ENCODE measurements at places on chromosomes 1 and 21.
A peak's percentile ranks its signal among the peaks of the same experiment; 100 is the strongest.

GRCh38 chr1:28580722-28581530, 11.1 kb upstream of the RAB42 start:
- DNase-seq: no peak

DNA sequence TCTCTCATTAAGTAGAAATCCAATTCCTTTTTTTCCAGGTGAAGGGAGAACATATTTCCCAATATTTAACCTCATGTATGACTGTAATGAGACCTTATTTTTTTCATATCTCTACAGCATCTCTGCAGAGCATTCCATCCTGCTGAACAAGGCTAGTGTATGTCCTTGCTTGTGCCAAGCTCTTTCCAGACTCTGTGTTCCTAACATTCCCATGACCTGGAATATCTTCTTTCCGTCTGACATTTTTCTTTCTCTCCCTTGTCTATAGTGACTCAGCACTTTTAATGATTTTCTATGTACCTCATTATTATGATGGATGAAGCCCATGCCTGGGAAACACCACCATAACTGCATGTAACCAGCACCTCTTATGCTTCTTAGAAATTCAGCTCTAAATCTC, 278.3 kb upstream of the NRIP1 start:
- DNase-seq: no peak

DNA sequence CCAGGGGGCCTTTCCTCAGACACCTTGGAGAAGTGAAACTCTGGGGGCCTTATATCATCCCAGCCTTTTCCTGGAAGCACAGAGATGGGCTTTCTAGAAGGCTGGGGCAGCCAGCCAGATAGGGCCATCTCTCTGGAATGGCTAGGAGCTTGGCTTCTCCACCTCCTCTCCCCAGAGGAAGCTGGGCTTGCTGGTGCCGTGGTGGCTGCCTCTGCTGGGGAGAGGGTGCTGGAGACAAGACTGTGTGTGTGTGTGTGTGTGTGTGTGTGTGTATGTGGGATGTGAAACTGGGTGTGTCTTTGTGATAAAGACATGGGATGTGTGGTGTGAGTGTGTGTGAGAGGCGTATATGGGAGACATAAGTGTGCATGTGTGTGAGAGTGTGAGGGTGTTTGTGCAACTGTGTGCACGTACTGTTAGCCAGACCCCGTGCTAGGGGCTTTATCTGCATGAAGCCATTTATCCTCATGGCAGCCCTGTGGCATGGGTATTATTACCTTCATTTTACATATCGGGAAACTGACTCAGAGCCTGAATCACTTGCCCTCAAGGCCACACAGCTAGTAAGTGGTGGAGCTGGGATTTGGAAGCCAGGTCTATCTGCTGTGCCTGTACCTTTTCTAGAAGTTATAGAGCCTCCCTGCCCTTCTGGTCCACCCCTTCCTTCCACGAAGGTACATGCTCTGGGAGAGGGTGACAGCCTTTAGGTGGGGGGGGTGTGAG, 44.2 kb downstream of the PTPRU start:
- DNase-seq: no peak

DNA sequence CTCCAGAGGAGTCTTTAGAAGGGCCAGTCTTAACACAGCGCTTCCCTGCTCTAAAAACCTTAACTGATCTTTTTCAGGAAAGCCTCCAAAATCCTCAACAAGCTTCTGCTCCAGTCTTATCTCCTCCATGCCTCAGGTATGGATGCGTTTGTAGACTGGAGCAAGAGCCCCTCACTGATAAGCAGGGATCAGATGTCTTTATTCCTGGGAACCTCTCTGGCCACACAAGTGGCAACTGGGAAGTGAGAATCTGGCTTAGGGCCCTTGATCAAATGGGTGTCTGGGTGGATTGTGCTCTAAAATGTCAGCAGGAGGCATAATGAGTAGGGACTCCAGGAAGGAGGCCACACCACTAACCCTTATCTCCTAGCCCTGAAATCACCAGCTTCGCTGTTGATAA, 1.4 kb downstream of the ZBTB8A start:
- no peak for DNase-seq

DNA sequence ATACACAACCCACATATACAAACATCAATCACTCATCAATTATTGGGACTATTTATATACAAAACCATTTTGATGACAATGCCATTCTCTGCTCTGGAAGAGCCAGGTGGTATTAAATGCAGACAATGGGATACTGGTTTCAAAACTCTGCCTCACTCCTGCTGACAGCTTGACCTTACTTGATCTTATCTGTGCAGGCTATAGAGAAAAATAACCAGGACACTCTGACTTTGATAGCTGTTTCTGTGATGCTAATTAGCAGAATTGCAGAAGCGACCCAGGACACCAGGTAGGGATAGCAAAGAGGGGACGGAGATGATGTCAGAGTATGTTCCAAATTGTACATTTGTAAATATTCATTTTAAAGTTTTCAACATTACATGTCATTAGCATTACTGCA, 89.5 kb downstream of the OLFM3 start:
- DNase-seq: no peak

DNA sequence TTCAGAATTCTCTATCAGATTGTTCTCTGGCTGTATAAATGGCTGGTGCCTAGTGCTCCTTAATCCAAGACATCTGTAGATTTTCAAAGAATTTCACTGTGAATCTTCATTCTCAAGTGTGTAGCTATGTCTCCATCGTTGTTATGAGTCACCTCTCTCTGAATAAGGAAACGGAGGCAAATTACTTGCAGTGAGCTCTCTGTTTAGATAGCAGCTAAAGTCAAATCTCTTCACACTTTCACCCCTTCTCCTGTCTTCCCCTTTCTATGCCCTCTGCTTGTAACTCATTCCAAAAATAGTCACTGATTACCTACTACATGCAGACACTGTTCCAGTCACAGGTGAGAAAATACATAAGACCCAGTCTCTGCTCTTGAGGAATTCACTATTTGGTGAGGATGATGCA, 39.7 kb downstream of the CHML start:
- no peak for DNase-seq

DNA sequence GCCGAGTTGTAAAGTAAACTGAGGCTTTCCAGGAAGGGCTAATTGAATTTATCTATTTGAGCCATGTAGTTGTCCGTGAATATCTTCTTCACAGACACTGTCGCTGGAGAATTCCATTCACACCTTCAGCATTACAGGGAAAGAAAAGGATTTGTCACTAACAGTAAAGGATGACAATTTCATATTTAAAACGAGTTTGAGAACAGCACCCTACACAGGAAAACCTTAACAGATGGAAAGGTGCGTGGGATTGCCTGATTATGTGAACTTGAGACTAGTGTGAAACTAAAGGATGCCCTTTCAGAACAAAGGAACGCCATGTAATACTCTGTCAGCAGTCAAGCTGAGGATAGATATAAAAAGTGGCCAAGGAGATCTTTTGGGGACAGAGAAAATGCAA, 492.5 kb upstream of the ADGRL2 start:
- no peak for DNase-seq

DNA sequence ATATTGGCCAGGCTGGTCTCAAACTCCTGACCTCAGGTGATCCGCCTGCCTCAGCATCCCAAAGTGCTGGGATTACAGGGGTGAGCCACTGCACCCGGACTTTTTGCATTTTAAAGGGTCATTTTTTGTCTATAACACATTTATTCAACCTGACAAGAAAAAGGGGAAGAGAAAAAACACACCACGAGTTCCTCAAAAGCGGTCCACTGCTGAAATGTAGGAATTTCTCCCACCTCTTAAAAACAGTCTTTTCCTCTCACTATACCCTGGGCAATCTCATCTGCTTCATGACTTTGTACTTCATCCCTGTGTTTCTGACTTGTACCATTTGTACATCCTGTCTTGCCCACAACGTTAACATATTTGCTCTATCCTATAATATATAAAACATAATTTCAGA, 413.3 kb upstream of the PTBP2 start:
- no peak for DNase-seq

DNA sequence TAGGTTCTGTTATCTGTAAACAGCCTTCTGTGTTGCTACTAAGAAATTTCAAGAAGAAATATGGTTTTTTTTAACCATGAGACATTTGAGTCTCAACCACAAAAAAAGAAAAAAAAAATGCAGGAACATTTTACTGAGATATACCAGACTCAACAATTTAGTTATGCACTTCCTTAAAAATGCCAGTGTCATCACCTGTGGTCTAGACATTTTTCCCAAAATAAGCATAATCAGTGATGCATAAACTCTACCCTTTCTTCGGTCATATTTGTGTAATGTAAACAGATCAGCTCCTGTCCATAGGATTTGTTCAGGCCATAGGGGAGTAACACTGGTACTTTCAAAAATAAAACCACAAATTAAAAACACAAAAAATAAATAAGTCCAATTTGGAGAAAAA, 122.6 kb upstream of the TNFSF4 start:
- peak; percentile 26 for DNase-seq

DNA sequence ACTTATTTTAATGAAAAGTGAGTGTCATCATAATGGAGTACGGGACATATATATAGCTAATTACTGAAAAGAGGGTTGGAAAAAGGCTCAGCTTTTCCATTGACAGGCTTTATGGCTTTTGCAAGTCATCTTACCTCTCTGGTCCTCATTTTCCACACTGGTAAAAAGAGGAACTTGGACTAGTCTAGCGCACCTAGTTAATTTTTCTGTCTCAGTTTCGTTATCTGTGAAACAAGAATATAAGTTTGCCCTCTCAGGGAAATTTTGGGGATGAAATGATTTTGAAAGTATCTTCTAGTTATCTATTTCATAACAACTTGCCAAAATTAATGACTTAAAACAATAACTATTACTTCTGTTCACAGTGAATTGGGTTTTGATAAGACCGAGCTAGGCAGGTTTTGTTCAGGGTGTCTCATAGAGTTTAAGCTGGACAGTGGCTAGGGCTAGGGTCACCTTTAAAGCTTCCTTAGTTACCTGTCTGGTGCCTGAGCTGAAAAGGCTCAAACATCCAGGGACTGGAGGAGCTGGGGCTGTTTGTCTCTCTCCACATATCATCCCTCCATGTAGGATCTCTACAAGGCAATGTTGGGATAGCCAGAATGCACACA, 91.7 kb downstream of the TYW3 start:
- DNase-seq: no peak

GRCh38 chr21:41845310-41846032, 33.7 kb downstream of the PRDM15 start:
- DNase-seq: no peak

- no peak for DNase-seq
Measured at GRCh38 chr1:243575070-243575469, 275.0 kb downstream of the AKT3 start.

DNA sequence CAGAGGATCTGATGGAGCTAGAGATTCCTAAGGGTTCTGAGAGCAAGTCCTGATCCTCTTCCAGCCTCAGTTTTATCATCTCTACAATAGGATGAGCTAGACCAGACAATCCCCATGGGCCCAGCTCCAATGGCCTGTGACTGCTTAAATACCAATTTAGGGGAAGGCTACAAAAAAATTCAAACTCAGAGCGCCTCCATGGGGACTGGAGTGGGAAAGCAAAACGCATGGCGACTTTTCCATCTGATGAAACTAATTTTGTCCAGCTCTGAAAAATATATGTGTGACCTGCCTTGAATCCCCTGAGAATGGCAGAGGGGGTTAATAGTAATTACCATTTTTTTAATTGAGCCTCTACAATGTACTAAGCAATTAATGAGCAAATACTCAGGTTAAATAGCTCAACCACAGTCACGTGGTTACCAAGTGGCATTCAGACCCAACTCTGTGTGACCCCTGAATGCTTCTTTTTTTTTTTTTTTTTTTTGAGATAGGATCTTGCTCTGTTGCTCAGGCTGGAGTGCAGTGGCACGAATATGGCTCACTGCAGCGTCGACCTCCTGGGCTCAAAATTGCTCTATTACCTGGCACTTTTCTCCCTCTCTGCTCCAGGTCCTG, 8.4 kb downstream of the EXTL1 start:
- no peak for DNase-seq

DNA sequence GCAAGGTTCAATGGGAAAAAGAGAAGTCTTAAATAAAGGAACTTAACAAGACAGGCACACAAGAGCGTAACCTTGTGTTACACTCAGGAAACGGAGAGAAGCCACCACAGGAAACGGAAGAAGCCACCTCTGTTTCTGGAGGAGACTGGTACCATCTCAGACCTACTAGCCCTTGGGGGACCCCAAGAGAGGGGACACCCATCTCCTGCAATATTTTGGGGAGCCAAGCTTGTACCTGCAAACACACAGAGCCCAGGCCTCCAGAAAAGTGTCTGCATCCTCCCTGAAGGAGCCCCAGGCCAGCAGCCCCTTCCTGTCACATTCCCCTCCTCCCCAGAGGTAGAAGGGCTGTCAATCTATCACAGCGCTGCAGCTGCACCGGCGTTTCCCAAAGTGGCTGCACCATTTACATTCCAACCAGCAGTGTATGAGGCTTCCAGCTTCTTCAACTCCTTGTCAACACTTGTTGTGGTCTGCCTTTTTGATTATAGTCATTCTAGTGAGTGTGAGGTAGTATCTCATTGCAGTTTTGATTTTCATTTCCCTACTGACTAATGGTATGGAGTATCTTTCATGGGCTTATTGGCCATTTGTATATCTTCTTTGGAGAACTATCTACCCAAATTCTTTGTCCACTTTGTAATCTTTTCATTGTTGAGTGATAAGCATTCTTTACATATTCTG, 23.0 kb upstream of the PADI1 start:
- DNase-seq: no peak

DNA sequence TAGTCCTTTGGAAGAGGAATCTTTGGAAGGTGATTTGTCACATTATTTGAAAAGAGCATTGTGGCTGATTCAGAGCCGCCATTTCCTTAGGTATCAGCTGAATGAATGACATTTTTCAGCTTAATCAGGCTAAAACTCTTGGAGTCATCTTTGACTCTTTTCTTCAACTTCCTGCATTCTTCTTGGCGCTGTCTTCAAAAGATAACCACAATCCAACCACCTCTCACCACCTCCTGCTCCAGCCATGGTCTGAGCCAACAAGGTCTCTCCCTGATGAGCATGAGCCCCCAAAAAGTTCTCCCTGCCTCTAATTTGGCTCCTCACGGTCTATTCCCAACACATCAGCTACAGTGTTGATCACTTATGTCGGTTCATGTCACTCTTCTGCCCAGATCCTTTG, 297.6 kb upstream of the RUNX1 start:
- DNase-seq: no peak

DNA sequence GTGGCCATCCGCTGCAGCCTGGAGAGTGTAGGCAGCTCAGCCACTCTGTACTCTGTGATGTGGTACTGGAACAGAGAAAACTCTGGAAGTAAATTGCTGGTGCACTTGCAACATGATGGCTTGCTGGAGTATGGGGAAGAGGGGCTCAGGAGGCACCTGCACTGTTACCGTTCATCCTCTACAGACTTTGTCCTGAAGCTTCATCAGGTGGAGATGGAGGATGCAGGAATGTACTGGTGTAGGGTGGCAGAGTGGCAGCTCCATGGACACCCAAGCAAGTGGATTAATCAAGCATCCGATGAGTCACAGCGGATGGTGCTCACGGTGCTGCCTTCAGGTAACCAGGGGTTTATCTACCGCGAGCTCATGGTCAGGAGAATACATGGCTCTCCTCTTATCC, 24.0 kb downstream of the CD101 start:
- DNase-seq: no peak

GRCh38 chr1:214422137-214422671, 129.2 kb downstream of the PTPN14 start:
- no peak for DNase-seq

Measured in AG04449 (cell line).